ENCODE measurements at places on chromosomes 12 and 14. TPM values are rescaled to one million over a fixed set of nuclear protein-coding genes. Genes with fewer than 3 reads are reported as not detected.

GRCh38 chr12:3834774-3835173 lies 38.4 kb downstream of the PARP11 start:
- DNase-seq = no peak

DNA sequence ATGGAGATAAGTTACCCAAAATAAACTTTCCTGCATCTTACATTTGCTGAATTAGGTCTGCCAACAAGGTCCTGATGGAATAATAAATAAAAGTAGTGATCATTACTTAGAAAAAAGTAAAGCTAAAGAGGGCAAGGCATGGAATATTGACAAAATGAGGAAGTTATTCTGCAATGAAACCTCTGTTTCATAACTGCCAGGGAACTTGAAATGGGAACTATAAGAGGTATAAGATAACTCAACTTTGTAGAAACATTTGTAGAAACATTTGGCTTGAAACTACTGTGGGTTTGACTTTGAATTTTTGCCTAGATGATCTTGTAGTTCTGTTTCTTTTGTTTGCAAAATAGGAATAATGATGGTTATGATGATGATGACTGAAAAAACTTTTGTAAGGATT lies 18.7 kb upstream of the YBX3 start:
- DNase-seq = no peak

DNA sequence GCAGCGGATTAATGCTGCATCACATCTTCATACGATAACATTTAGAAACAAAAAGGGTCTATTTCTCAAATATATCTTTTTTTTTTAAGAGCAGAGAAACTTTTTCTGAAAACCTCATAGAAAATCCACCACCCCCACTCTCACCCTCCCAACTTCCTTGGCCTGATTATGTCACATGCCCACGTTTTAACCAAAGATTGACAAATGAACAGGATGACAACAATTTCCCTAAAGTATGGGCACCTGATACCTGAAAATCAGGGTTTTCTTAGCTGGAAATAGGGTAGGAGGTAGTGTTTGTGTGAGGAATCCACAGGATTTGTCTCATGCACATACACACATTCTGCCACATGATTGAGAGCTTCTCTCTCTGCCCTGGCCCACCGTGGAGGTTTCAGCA lies 74.7 kb upstream of the MDM1 start:
- DNase-seq = no peak

FAM234B gene
- total RNA-seq = 5.0 TPM

GRCh38 chr12:96215919-96216273 lies 21.7 kb downstream of the ELK3 start:
- DNase-seq = no peak

- no peak for DNase-seq
These were observed 40.8 kb upstream of the RIC8B start for GRCh38 chr12:106733660-106734059.

Data from activated CD8-positive, alpha-beta memory T cell treated with anti-CD3 and anti-CD28 coated beads, Interleukin-2, amount 10 ng/mL, durations not matched to agents 7 days and 5 days (primary cell).